ENCODE measurements at places on chromosomes 1 and 21.
A peak's percentile ranks its signal among the peaks of the same experiment; 100 is the strongest.

DNA sequence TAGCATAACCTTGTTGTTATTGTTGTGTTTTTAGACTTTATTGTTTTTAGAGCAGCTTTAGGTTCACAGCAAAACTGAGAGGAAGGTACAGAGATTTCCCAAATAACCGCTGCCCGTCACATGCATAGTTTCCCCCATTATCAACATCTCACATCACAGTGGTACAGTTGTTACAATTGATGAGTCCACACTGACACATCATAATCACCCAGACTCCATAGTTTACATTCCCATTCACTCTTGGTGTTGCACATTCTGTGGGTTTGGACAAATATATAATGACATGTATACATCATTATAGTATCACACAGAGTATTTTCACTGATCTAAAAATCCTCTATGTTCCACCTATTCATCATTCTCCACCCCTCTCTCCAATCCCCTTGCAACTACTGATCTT lies 25.9 kb upstream of the TOR3A start:
- DNase-seq = no peak

GRCh38 chr21:35039595-35040289 lies 9.4 kb downstream of the RUNX1 start:
- no peak for DNase-seq

DNA sequence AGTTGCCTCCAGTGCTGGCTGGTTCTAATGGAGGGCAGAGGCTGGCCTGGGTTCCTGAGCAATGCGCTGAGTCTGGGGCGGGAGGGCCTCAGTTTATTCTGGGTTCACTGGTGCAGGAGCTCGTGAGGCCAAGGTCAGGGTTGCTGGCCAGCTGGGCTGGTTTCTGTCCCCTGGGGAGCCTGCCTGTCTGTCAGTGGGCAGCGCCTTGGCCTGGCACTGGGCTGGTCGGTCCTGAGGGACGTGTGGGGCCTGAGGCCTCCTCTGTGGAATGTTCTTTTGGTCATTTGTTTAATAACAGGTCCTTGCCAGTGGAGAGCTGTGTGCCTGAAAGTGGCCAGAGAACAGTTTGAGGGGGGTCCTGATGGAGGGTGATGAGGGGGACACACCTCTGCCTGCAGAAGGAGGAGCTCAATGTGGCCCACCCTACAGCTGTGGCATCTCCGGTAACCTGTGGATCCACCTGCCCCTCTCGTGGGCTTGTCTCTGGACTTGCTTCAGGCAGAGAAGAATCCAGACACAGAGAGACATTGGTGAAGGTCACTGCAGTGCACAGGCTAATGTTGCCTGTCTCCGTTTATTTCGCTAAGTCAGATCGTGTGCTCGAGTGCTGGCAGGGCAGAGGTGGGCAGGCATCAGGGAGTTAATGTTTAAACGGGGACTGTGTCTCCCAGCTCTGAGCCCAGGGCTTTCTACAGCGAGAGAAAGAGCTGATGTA lies 34.6 kb downstream of the COQ8A start:
- peak; percentile 3 for DNase-seq

DNA sequence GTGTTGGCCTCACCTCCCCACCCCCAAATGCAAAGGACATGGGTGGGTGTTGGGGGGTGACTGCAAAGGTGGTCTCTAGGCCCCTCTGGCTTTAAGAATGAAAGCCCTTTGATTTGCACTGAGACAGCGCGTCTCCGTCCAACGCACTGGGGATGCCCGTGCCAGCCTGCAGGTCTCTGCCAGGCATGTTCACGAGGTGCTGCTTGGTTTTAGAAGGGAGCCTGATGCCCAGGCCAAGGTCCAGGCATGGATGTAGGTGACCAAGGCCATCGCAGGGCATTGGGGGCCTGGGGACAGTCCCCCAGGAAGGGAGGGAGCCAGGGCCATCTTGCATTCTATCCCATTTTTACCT lies 363.6 kb upstream of the VAMP3 start:
- no peak for DNase-seq

GRCh38 chr1:239963856-239964255 lies 127.8 kb upstream of the FMN2 start:
- DNase-seq = no peak

- no peak for DNase-seq
Measured at GRCh38 chr1:6248932-6249738, 5.2 kb downstream of the HES3 start.

DNA sequence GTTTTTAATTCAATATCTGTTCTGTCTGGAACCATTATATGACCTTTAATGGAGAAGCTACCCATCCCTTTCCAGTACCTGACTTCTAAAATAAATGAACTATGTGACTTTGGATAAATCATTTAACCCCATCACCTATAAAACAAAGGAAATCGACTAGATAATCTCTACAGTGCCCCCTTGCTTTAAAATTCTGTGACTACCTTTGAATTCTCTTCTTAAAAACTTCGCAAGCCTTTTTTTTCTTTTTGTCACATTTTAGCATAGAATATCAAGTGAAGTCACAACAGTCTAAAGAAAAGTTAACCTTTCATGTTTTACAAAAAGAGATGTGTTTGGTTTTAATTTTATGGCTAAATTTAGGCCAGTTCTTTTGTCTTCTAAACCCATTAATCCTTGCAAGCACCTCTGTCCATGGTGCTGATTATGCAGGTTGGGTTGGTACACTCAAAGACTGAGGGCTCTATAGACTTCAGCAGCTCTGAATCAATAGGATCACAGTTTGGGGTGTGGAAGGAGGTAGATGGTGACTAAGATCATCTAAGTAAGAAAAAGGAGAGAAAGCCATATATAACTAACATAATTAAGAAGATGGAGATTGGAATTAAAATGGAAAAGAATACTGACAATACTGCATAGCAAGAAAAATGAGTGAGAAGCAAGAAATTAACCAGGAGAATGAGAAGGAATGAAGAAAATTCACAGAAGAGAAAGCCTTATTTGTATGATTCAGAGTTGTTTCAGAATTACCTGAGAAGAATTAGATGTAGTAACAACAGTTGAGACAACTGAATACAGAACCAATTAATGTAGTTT lies 59.2 kb downstream of the TBX15 start:
- peak; percentile 18 for DNase-seq

DNA sequence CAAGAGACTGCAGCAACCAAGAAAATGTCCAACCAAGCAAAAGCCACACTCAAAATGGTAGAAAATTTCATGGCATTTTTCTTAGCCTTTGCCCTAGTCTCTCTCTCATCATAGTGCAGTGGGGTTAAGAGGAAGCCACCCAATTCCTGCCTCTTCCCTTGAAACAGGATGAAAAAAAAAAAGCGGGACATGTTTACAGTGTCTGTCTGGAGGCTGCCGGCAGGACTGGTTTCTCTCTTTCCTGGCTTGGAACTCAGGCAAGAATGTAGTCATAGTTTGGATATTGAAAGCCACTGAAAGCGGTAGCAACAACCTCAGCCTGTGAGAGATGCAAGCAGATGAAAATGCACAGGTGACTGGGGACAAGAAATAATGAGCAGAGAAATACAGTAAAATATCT lies 13.3 kb upstream of the TNFSF18 start:
- DNase-seq = no peak

DNA sequence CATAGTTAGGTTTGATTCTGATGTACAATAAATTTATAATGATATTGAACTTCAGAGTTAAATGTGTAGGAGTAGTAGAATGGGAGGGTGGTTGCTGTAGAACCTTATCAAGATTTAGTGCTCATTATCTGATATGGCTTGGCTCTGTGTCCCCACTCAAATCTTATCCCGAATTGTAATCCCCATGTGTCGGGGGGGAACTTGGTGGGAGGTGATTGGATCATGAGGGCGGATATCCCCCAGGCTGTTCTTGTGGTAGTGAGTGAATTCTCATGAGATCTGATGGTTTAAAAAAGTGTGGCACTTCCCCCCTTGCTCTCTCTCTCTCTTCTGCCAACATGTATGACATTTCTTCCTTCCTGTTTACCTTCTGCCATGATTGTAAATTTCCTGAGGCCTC lies 265.5 kb downstream of the GRIK1 start:
- no peak for DNase-seq

DNA sequence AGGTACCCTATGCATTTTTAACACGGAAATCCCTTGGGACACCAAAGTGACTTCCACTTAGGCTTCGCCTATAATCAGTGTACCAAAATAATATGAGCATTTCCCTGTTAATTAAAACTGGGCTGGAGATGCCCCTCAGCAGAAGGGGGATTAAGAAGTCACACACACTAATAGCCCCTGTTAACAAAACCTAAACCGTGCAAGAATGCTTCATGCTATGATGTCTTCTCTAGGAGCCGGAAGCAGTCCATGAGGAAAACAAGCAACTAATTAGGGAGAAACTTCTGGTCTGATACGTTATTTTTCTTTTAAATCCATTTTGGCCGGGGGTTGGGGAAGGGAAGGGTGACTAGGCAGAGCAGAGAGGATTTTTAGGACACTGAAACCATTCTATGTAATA lies 123.4 kb downstream of the ESRRG start:
- no peak for DNase-seq

DNA sequence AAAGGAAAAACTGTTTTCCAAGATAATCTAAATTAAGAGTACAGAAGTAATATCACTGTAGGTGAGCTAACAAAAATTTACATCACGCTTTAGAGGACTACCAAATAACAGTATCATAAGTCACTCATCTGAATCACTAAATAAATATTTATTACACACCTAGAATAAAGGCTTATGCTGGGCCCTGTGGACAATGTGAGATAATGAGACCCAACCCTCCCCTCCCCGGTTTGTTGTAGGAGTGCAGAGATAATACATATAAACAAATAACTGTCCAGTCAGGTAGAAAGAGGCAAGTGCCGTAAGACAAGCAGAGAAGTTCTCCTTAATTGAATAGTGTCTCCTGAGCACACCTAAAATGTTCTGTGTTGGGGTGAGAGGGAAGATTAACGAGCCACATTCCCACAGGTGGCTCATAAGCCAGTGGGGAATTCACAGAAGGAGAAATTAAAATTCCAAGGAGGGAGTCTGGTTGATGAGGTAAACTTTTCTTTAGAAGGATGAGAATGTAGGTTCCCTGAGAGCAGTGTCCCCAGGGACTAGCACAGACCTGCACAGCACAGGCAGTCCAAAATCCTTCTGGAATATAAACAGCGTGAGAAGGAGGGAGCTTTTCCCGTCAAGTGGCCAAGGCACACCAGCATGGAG lies 241.4 kb downstream of the NFIA start:
- no peak for DNase-seq
